ENCODE measurements at places on chromosomes 4 and X.

GRCh38 chr4:88737307-88737941, 39.8 kb upstream of the NAP1L5 start:
- DNase-seq, result peak; percentile 8

DNA sequence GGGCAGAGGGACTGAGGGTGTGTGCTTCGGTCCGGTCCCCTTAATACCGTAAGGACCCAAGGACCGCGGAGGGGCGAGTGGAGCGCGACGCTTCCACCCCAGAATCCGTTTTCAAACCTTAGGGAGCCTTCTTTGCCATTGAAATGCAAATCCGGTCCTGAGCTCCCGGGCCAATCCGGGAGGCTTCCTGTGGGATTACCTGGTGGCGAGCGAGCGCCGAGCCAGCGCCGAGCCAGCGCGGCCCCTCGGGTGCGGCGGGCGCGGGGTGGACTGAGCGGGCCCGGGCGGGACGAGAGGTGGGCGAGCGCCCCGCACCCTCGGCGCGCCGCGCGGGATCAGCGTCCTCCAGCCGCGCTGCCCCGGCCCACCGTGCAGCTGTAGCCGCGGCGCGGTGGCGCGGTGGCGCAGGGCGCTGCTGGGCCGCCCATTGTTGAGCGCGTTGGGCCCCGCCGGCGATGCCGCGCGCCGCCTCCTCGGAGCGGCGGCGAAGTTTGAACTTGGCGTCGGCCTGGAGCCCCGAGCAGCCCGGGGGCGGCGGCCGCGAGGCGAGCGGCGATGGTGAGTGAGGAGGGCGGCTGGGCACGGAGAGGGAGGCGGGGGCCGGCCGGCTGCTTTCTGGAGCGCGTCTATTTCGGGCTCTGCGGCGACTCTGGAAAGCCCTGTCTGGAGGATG, 208.7 kb downstream of the SOWAHB start:
- DNase-seq, result peak; percentile 69

GRCh38 chrX:132818638-132819037, 139.8 kb downstream of the HS6ST2 start:
- no peak for DNase-seq

DNA sequence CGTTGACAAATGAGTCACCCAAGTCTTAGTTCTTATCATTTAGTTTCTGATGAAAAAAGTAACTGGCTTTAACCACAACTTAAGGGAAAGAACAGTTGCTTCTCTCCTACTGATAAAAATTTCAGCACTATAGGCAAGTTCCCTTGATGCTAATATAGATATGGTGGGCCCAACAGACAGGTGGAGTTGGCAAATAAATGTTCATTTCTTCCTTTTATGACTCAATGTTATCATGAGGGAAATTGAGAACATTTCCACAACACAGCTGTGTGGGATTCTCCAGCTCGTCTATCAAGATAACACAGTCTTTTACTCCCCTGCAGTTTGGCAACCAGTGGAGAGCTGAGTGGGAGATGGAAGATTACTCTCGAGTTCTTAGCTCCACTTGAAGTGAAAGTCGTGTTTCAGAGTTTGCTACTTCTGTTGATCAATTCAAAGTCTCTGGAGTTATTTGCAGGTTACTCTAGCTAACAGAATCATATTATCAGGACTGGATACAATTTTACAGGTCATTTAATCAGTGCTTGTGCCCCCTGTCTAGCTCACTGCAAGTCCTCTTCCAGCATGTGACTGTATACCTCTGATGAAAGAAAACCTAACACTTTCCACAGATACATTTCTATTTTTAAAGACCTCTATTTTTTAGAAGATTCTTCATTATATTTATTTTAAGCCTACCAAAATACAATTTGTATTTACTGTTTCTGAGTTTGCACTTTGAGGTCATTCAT, 270.6 kb upstream of the GK2 start:
- DNase-seq, result no peak

GRCh38 chrX:130756233-130756632, 146.8 kb downstream of the ENOX2 start:
- DNase-seq, result no peak

GRCh38 chr4:8200302-8200975, 1.3 kb downstream of the SH3TC1 start:
- DNase-seq, result no peak

GRCh38 chr4:10296730-10297129, 160.5 kb downstream of the ZNF518B start:
- DNase-seq, result no peak

- DNase-seq, result no peak
These were observed 126.5 kb upstream of the WDFY3 start for GRCh38 chr4:85092943-85093342.

DNA sequence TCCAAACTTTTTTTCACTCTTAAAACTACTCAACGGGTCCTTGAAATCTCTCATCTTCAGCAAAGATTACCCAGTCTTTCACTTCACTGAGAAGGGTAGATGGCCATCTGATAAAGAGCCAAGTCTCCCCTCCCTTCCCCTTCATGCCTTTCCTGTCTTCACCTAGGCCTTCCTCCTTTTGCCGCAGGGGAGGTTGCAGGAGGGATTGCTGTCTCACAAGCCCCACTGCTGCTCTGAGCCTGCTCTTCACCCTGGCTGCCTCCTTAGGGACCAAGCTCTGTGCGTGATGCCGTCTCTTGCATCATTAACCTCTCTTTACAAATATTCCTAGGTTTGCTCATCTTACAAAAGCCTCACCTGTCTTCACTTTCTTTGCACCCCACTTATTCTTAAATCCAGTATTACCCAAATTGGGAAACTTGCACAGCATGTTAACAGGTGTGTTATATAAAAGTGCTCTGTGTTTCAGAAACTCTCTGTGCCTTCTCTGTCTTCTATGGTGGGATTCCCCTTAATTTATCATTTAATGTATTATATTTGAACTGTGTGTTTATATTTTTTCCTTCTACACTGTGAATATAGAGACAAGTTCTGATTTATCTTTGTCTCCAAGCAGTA, 3.8 kb downstream of the ZFX start:
- DNase-seq, result no peak

GRCh38 chr4:17324386-17324830, 187.5 kb downstream of the QDPR start:
- DNase-seq, result no peak

DNA sequence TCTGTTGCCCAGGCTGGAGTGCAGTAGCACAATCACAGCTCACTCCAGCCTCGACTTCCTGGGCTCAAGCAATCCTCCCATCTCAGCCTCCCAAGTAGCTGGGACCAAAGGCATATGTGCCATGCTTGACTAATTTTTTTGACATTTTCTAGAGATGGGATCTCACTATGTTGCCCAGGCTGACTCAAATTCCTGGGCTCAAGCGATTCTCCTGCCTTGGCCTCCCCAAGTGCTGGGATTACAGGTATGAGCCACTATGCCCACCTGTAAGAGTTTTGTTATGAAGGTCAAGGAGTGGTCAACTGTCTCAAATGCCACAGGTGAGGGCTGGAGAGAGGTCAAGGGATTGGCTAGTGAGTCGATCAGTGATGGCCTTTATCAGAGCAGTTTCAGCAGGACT, 32.5 kb downstream of the TMEM150C start:
- no peak for DNase-seq

DNA sequence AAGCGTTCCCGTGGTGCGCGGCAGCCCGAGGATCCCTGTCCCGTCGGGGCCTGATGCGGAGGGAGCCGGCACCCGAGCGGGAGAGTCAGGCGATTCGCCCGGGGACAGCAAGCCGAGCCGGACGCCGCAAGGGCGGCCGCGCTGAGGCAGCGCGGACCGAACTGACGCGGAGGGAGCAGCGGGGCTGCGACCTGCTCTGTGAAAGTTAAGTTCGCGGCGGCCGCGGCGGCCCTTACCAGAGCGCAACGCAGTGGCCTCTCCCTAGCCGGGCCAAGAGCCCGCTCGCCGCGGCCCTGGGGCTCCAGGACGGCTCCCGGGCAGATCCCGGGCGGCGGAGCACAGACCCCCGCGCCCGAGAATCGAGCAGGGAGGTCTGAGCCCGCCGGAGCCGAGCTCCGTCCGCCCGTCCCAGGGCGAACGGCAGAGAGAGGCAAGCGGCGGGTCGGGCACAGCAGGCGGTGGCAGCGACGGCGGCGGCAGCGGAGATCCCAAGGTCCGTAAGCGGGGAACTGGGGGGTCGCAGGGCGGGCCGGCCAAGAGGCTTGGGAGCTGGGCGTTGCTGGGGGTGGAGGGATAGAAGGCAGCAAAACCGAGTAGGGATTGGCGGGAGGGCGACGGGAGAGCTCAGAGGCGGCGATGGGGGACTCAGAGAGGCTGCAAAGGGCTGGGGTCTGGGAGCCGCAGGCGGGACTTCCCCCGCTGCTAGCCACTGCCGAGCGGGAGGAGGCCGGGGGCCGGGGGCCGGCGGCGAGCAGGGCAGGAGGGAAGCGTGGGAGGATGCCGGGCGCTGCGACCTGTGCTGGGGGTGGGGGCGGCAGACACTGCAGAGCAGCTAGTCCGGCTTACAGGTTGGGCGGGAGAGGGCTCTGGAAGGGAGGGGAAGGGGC, 1.0 kb downstream of the GPR50 start:
- DNase-seq, result no peak

DNA sequence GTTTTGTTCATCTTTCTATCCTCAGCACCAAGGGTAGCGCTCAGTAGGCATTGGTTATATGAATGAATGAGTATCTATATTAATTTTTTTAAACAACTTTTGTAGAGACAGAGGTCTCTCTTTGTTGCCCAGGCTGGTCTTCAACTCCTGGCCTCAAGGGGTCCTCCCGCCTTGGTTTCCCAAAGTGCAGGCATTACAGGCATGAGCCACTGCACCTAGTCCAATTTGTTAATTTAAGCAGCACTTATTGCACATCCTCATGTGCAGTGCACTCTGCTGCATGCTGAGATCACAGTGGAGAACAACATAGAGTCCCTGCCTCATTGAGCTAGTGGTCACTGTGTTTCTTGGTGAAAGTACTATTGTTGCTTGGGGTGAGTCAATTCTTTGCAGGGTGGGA, 94.4 kb downstream of the NHSL2 start:
- DNase-seq, result no peak

DNA sequence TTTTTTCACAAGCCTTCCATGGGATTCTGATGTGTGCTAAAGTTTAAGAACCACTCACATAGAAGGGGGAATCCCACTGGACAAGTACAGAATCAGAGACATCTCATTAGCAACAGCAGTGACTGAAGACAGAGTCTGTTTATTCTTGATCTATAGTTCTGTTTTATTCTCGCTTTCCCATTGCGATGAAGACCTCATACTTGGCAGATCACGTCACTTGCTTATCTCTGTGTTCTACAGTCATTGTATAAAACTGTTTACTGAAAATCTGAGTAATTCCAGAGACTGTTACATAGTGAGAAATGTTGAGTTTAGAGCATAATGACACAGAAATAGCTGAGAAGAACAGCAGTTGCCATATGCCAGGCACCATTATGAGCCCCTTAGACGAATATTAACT, 185.5 kb downstream of the PTTG2 start:
- DNase-seq, result no peak

DNA sequence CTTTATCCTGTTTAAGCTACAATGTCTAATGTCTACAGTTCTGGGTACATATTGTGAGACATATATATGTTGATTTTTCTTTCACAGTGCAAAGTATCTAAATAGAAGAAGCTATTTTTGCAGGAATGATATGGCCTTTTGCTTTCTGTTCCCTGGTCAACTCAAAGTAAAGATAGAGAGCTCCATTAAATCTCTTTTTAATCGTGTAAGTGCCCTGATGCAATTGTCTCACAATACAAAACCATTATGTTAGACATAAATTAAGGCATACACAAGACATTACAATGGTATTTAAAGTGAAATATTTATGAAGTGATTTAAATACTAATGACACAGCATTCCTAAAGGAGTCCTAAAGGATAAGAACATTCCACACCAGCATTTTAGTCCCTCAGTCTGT, 1559.7 kb upstream of the AGA start:
- DNase-seq, result no peak

DNA sequence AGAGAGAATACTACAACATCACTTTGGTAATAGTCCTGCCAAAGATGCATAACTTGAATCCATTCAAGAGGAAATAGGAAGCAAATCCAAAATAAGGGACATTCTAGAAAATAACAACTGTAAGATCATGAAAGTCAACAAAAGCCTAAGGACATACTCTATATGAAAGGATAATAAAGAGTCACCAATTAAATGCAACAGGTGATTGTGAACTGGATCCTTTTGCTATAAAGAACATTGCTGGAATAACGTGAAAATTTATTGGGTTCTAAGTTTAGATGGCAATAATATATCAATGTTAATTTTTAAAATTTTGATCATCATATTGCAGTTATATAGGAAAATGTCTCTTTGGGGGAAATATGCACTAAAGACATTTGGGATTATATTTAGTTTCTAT, 20.0 kb downstream of the BEX4 start:
- no peak for DNase-seq

DNA sequence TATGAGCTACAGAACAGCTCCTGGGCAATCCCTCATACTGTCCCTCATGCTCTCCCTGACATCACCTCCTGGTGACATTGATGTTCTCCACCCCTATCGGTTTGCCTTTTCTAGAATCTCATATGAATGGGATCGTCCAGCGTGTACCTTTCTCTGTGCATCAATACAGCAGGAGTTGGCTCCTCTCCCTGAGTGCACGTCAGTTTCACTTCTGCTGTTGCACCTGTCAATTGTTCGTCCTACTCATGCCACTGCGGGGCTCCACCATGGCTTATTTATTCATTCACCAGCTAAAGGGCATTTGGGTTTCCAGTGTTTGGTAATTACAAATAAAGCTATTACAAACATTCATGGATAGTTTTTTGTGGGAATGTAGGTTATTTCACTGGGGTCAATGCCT, 269.1 kb upstream of the ZFP42 start:
- peak; percentile 54 for DNase-seq

- DNase-seq, result no peak
These were observed 94.2 kb downstream of the PHEX start for GRCh38 chrX:22126327-22126726.

DNA sequence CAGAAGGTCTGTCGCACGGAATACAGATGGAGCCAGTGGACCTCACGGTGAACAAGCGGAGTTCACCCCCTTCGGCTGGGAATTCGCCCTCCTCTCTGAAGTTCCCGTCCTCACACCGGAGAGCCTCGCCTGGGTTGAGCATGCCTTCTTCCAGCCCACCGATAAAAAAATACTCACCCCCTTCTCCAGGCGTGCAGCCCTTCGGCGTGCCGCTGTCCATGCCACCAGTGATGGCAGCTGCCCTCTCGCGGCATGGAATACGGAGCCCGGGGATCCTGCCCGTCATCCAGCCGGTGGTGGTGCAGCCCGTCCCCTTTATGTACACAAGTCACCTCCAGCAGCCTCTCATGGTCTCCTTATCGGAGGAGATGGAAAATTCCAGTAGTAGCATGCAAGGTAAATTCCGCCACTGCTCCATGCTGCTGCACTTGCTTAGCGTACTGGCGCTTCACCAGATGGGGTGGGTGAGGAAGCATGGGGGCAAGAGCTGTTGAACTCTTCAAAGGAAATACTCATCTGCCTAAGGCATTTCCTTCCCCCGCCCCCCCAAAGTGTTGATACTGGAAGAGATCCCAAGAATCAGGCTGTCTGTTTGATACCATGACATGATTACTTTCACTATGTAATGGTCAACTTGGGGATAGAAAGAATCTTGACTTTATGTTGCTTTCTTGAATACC, 24.8 kb downstream of the KLF3 start:
- no peak for DNase-seq

GRCh38 chr4:140059159-140059558, 94.8 kb downstream of the MAML3 start:
- no peak for DNase-seq

GRCh38 chrX:49039598-49040375, 3.4 kb downstream of the TFE3 start:
- peak; percentile 38 for DNase-seq

- DNase-seq, result no peak
These were observed 29.6 kb downstream of the NKX3-2 start for GRCh38 chr4:13514722-13515121.

- no peak for DNase-seq
These were observed 424.5 kb upstream of the CTSO start for GRCh38 chr4:156378033-156378665.
